A549 treated with CpdA at 1 μM for 4 hours (cell line): ENCODE measurements at places on chromosomes 3 and 15. TPM values are rescaled to one million over a fixed set of nuclear protein-coding genes. Genes with fewer than 3 reads are reported as not detected.

Gene ZBBX
- not detected in 5 replicates for total RNA-seq

Gene MCF2L2
- total RNA-seq, result 0.10 to 0.26 TPM (median 0.15 TPM) in 3 of 5 replicates, not detected in the others

Gene KAT2B
- total RNA-seq, result 4.3 to 7.7 TPM (median 4.9 TPM) in 5 replicates

Gene FSIP1
- total RNA-seq, result 0.47 to 1.1 TPM (median 0.65 TPM) in 5 replicates

Gene TTLL13
- total RNA-seq, result 0.22 to 1.1 TPM (median 0.47 TPM) in 5 replicates

Gene LTF
- total RNA-seq, result 0.07 TPM in 1 of 5 replicates, not detected in the others

Gene GABRR3
- not detected in 5 replicates for total RNA-seq

Gene SLC28A2
- not detected in 5 replicates for total RNA-seq

Gene FAM219B
- total RNA-seq, result 32.6 to 36.5 TPM (median 33.6 TPM) in 5 replicates

Gene IL17RD
- 0.47 to 1.4 TPM (median 1.2 TPM) in 5 replicates for total RNA-seq

Gene PCNP
- total RNA-seq, result 101 to 126 TPM (median 107 TPM) in 5 replicates

Gene PLA2G4F
- not detected in 5 replicates for total RNA-seq

Gene FRMD5
- 3.4 to 4.8 TPM (median 3.7 TPM) in 5 replicates for total RNA-seq

Gene AGTR1
- total RNA-seq, result 0.30 to 0.50 TPM (median 0.42 TPM) in 5 replicates

Gene CX3CR1
- total RNA-seq, result 0.02 TPM in 1 of 5 replicates, not detected in the others

Gene FEM1B
- total RNA-seq, result 15.9 to 28.5 TPM (median 21.8 TPM) in 5 replicates

Gene ISL2
- total RNA-seq, result 2.4 to 5.1 TPM (median 4.5 TPM) in 5 replicates
